ENCODE measurements at places on chromosomes 5 and 9.

GRCh38 chr9:114216081-114216480 lies 60.7 kb downstream of the COL27A1 start:
- DNase-seq: peak; percentile 82

DNA sequence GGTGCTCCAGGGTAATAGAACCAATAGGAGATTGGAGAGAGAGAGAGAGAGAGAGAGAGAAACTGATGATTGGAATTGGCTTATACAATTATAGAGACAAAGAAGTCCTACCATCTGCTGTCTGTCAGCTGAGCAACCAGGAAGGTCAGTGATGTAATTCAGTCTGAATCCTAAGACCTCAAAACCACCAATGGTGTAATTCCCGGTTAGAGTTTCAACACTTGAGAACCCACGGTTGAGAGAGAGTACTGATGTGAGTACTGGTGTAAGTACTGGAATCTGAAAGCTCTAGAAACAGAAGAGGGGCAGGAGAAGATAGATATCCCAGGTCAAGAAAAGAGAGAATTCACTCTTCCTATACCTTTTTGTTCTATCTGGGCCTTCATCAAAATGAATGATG lies 775.8 kb downstream of the EFNA5 start:
- no peak for DNase-seq

DNA sequence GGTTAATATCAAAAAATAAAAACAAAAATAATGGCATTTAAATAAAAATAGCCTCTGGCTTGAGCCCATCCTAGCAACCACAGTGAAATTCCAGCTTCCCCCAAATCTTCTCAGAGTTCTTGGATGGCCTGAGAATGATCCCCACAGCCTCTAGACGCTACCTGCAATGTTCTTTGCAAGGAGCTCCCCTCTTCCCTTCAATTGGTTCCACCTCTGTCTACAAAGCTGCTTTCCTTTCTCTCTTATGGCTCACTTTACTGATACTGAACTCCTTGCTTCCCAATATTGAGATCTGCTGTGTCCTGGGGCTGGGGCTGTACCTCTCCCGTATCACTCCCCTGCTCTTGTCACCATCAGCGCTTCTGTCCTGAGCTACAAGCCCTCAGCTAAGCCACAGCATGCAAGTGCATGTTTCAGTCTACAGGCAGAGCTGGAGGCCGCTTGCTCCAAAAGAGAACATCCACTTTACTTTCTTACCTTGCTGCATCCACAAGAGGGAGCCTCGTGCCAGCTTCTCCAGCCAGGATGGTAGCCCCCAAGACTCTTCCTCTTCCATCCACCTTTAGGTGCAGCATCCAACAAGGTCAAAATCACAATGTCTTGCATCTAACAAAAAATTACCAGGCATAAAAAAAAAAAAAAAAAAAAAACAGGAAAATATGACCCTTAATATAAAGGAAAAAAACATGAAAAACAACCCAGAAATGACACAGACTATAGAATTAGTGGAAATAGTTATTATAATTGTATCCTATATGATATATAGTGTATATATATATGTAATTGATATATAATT lies 57.4 kb upstream of the PRSS3 start:
- DNase-seq: no peak

DNA sequence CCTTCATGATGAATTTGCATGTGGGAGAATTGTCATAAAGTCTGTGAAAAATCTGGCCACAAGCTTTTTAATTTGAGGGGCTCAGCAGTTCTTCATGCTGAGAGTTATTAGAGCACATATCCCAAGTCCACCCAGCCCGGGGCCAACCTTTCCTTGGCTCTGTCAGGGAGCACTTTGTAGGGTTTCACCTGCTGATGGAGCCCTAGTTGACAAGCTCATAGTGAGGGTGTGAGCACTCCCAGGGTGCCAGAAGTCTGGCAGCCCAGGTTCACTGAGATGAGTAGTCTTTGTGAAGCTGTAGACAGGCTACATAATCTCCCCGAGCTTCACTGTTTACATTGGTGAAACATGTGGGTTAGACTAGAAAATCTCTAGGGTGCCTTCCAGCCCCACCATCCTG lies 97.2 kb upstream of the NREP start:
- DNase-seq: no peak

GRCh38 chr5:73298772-73299630 lies 126.0 kb downstream of the TMEM174 start:
- DNase-seq: no peak

DNA sequence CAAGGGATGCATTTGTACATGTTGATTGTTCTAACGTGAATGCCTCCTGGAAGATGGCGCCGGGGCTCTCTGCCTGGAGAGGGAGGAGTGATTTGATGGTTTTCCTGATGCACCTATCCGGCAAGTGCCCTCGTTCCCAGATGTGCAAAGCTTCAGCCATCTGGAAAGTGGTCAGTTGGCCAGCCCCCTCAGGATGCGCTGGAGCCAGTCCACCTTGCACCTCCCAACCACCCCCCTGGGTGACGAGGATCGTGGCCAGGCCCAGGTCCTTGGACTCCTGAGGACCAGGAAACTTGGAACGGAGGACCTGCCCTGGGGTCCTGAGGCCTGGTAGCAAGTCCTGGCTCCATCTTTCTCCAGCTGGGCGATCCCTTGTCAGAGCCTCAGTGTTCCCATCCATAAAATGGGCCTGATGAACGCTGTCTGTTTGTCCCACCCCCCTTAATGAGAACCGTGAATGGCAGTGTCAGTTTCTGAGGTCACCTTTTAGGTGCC lies 23.6 kb upstream of the RNU6ATAC start:
- DNase-seq: peak; percentile 39

DNA sequence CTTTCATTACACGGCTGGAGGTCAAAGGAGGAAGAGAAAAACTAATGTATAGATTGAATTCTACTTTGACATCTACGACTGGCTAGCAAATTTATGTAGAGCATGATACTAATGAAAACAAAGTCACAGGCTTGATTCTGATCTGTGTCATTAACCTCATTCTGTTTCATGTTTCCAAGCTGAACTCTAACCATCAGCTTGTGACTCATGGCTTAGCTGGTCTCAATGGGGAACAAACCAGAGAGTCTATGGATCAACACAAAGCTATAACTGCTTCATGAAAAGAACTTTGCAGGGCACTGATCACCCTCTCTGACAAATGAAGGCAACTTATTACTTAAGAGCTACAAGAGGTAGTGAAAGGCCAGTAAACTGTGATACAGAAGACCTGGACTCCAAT lies 23.6 kb upstream of the PDE4D start:
- no peak for DNase-seq

DNA sequence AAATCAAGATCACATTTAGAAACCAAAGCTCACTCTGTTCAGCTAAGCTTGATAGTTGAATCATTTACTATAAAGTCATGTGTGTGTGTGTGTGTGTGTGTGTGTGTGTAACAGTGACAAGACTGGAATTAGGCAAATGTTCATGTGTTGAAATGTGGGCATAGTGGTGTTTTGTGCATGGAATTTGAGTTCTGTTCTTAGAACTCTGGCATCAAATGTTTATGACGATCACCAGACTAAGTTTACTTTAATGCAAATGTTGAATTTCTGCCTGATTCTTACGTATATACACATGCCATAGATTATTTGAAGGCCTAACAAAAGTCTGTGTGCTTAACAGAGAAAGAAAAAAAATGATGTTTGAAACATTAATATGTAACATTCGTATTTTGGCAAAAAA lies 72.8 kb upstream of the COL5A1 start:
- no peak for DNase-seq

DNA sequence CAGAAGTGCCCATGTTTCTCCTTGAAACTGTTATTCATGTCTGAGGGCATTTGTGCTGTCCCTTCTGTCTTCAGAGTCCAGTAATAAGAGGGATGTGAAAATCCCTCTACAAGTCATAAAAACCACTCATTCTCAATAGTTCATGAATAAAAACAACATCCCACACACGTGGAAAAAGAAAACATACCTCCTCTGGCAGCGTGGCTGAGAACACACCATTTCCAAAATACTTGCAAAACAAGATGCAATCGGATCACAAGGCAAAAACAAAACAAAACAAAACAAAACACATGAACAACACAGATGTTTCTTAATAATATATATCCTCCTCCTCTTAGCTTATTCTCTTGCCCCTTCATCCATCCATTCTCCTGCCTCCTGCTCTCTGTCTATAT lies 71.0 kb upstream of the EQTN start:
- no peak for DNase-seq
